Ovary (tissue), 10 donors: ENCODE measurements at places on chromosomes 12 and 14. TPM values are rescaled to one million over a fixed set of nuclear protein-coding genes. Genes with fewer than 3 reads are reported as not detected.

The HOXC12 gene
- not detected for polyA plus RNA-seq

The BLTP3B gene
- 10.0 TPM for polyA plus RNA-seq

The GPR135 gene
- 1.7 TPM for polyA plus RNA-seq

The USP15 gene
- 36.2 TPM for polyA plus RNA-seq

The AMDHD1 gene
- 6.1 TPM for polyA plus RNA-seq

The STAT2 gene
- 56.1 TPM for polyA plus RNA-seq

DNA sequence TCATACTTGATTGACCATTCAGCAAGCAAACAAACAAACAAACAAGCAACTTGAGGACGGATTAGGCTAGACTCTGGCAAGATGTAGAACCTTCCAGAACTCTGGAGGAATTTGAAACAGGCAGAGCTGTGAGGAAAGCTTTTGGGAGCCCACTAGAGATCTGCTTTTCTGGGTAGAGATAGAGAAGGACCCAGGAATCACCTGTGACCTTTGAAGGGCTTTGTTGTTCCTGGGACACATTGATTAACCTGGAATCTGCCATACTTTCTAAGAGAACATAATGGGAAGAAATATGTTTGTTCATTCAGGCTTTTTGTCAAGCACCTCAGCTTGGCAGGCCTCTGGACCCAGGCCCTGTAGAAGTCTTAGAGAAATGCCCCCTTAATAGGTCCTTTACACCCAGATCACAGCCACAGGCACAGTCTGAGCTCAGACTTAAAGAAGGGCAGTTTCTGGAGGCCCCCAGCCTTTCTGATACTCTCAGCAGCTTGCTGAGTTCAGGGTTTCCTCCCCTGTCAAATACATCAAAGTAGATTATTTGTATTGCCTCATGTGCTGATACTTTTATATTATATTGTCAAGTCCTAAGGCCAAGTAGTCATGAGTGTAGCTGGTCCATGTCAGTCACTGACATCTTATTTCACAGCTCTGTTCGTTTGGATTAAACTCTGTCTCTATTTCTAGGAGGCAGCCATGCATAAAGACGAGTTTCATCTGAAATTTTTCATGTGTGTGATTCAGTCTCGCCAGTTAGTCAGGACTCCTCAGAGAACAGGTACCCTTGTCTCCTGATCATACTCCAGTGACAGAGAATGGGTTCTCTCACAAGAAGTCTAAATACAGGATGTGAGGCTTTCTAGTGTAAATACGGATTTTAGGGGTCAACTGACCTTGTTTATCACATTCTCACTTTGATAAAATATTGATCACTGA, 1.1 kb upstream of the SENP1 start:
- no peak overlapping the region for H3K27ac ChIP-seq
- peaks cover 7% of the 10 kb centered on the region for H3K4me1 ChIP-seq
- no peaks in the 10 kb centered on the region for H3K27me3 ChIP-seq
- DNase-seq: no peak
- no peaks in the 10 kb centered on the region for H3K36me3 ChIP-seq

- H3K27me3 ChIP-seq: no peaks in the 10 kb centered on the region
- no peaks in the 10 kb centered on the region for H3K4me1 ChIP-seq
- no peak overlapping the region for H3K27ac ChIP-seq
- no peak for DNase-seq
- no peaks in the 10 kb centered on the region for H3K36me3 ChIP-seq
These were observed 229.1 kb upstream of the OR4E1 start for GRCh38 chr14:21902561-21903181.

DNA sequence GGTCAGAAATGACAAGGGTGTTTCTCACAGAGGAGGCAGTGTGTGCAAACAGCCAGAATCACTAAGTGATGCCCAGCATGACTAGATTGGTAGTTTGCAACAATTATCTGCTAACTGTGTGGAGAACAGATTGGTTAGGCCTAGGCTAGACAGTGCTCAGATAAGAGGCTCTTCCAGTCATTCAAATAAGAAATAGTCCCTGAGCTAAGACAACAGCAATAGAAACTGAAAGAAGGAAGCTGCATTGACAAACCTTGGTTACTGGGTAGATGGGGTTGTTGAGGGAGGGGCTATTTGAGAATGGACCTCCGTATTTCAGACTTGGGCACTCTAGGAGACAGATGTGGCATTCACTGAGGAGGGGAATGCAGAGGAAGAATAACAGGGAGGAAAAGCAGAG, 255.0 kb upstream of the NPAS3 start:
- no peaks in the 10 kb centered on the region for H3K36me3 ChIP-seq
- DNase-seq: no peak
- H3K27me3 ChIP-seq: no peaks in the 10 kb centered on the region
- H3K4me3 ChIP-seq: no peak overlapping the region

GRCh38 chr14:61397615-61398014, 76.2 kb downstream of the PRKCH start:
- DNase-seq: no peak
- H3K27me3 ChIP-seq: no peaks in the 10 kb centered on the region
- no peak overlapping the region for H3K27ac ChIP-seq
- no peaks in the 10 kb centered on the region for H3K36me3 ChIP-seq

DNA sequence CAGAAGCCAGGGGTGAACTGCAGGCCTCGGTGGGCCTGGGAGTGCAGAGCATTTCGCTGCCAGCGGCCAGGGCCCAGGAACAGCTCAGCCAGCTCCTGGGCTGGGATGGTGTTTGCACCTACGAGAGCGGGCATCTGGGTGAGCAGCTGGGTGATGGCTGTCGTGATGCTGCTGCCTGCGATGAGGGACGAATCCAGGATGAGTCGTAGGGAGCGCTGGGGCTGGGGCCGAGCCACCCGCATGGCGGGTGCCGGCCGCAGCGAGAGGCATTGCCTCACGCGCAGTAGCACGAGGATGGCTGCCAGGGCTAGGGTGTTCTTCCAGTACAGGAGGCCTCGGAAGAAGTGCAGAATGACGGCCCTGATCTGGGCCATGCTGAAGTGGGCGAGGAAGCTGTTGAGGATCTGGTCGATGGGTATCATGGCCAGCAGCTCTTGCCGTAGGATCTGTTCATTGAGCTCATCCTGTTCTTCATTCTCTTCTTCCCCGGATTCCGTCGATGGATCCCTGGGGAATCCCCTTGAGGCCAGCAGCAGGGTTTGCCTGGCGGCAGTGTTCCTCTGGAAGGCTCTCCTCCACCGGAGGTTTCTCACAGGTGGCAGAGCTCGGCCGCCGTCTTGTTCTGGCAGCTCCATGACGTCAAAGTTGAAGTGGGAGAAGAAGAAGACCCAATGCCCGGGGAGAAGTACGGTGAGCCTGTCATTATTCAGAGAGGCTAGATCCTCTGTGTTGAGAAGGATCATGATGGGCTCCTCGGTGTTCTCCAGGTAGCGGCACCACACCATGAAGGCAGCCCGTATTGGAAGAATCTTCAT, 22.1 kb downstream of the RTL1 start:
- H3K36me3 ChIP-seq: no peaks in the 10 kb centered on the region
- no peak overlapping the region for H3K4me3 ChIP-seq
- DNase-seq: peak; percentile 39
- no peaks in the 10 kb centered on the region for H3K27me3 ChIP-seq
- no peak overlapping the region for H3K27ac ChIP-seq
- no peaks in the 10 kb centered on the region for H3K4me1 ChIP-seq

DNA sequence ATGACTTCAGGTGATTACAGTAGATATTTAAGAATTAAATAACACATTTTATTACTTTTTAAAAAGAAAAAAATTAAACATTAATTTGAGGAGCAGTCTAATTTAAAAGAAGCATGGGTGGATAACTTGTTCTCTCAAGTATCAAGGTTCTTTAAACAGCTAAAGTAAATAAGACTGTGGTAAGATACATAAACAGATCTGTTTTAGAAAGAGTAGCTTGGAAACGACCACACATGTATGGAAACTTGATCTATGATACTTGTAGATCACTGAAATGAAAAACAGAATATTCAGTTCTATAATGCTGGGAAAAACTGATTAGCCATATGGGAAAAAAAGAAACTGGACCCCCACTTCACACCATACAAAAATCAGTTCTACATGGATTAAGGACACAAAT, 36.0 kb downstream of the TC2N start:
- no peak overlapping the region for H3K4me3 ChIP-seq
- peaks cover 2% of the 10 kb centered on the region for H3K4me1 ChIP-seq
- H3K36me3 ChIP-seq: no peaks in the 10 kb centered on the region
- H3K27ac ChIP-seq: no peak overlapping the region
- no peak for DNase-seq
- H3K27me3 ChIP-seq: no peaks in the 10 kb centered on the region

GRCh38 chr12:50099302-50100008, 4.4 kb upstream of the GPD1 start:
- H3K27me3 ChIP-seq: no peaks in the 10 kb centered on the region
- no peak overlapping the region for H3K4me3 ChIP-seq
- peaks cover 2% of the 10 kb centered on the region for H3K36me3 ChIP-seq
- peaks cover 15% of the 10 kb centered on the region for H3K4me1 ChIP-seq
- no peak for DNase-seq

GRCh38 chr12:89976866-89977265, 268.2 kb upstream of the ATP2B1 start:
- no peaks in the 10 kb centered on the region for H3K36me3 ChIP-seq
- no peak overlapping the region for H3K4me3 ChIP-seq
- no peaks in the 10 kb centered on the region for H3K4me1 ChIP-seq
- H3K27ac ChIP-seq: no peak overlapping the region

- no peak overlapping the region for H3K4me3 ChIP-seq
- no peak for DNase-seq
- no peaks in the 10 kb centered on the region for H3K36me3 ChIP-seq
These were observed 79.8 kb upstream of the TUNAR start for GRCh38 chr14:95796788-95797187.

- no peak overlapping the region for H3K4me3 ChIP-seq
- peaks cover 4% of the 10 kb centered on the region for H3K4me1 ChIP-seq
- no peaks in the 10 kb centered on the region for H3K27me3 ChIP-seq
- no peak overlapping the region for H3K27ac ChIP-seq
- H3K36me3 ChIP-seq: no peaks in the 10 kb centered on the region
- no peak for DNase-seq
These were observed 45.4 kb upstream of the PCED1B start for GRCh38 chr12:47033789-47034555.

DNA sequence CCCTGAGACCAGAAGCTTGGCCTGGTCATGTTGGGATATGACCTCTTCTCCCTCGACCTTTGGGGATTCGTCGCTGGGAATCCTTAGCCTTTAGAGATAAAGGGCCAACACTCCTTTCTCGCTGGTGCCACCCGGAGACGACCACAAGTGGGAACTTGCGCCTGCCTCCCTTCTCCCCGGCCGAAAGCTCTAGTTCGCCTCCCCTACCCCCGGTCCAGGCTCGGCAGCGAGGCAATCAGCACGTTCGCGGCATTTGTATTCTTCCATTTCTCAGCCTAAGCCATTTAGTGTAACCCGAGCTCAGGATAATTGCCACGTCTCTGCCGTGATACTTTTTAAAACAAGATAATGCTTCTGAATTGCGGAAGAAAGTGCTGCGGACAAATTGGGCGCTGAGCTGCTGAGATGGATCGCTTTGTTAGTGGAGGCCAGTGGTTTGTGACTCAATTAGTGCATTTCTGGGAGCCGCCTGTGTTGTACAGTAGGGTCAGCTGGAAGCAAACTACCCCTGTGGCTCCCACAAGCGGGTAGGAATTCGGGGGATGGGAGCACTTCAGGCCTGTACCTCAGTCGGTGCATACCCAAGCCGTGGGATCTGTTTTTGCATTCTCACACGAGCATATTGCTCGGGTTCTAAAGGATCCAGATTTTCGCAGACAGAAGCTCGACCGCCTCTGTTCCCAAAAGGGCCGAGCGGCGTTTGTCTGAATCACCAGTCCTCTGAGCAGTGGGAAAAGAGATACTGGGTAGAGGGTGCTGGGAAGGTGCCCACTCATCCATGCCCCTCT, 6.8 kb upstream of the SIX1 start:
- no peak for DNase-seq
- H3K27ac ChIP-seq: no peak overlapping the region
- H3K36me3 ChIP-seq: no peaks in the 10 kb centered on the region

DNA sequence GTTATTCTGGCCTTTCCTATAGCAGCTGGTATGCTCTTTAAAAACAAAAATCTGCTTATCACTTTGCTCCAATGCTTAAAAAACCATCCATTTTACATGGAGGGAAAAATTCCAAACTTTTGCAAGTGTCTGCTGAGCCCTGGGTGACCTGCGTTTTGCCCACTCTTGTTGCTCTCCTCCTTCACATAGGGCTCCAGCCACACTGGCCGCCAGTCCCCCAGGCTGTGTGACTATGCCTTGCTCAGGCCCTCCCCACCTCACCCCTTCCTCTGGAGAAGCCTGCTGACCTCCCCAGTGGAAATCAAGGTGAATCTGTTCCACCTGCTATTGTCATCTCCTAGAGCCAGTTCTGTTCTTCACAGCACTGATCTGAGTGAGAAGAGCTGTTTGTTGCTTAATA, 126.9 kb downstream of the SLC25A47 start:
- H3K4me1 ChIP-seq: no peaks in the 10 kb centered on the region
- no peak overlapping the region for H3K4me3 ChIP-seq
- no peaks in the 10 kb centered on the region for H3K27me3 ChIP-seq
- no peaks in the 10 kb centered on the region for H3K36me3 ChIP-seq
- no peak for DNase-seq
- no peak overlapping the region for H3K27ac ChIP-seq

GRCh38 chr14:34782031-34782430, 67.6 kb upstream of the CFL2 start:
- H3K27me3 ChIP-seq: no peaks in the 10 kb centered on the region
- H3K4me3 ChIP-seq: no peak overlapping the region
- H3K36me3 ChIP-seq: no peaks in the 10 kb centered on the region

- peak overlapping the region; percentile 83 for H3K4me3 ChIP-seq
- H3K4me1 ChIP-seq: no peaks in the 10 kb centered on the region
- DNase-seq: no peak
These were observed 365 bp upstream of the TPI1 start for GRCh38 chr12:6866920-6867412.

DNA sequence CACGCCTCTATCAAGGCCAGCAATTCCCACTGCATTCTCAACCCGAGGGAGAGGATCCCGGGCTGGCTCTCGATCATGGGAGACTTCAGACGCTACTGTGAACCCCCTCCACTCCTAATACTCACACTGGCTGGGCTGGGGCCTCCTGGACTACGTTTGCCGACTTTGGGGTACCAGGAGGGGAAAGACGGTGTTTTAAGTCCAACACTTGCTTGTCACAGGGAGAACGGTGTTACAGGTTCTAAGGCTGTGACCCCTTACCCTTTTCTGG, 463 bp downstream of the NACA start:
- H3K4me1 ChIP-seq: peaks cover 20% of the 10 kb centered on the region
- H3K27ac ChIP-seq: peak overlapping the region; percentile 84
- peak overlapping the region; percentile 92 for H3K4me3 ChIP-seq
- no peaks in the 10 kb centered on the region for H3K27me3 ChIP-seq
- no peaks in the 10 kb centered on the region for H3K36me3 ChIP-seq
- DNase-seq: no peak

- H3K27ac ChIP-seq: no peak overlapping the region
- no peak overlapping the region for H3K4me3 ChIP-seq
- H3K36me3 ChIP-seq: no peaks in the 10 kb centered on the region
- no peaks in the 10 kb centered on the region for H3K27me3 ChIP-seq
These were observed 259.7 kb downstream of the AACS start for GRCh38 chr12:125324861-125325490.

DNA sequence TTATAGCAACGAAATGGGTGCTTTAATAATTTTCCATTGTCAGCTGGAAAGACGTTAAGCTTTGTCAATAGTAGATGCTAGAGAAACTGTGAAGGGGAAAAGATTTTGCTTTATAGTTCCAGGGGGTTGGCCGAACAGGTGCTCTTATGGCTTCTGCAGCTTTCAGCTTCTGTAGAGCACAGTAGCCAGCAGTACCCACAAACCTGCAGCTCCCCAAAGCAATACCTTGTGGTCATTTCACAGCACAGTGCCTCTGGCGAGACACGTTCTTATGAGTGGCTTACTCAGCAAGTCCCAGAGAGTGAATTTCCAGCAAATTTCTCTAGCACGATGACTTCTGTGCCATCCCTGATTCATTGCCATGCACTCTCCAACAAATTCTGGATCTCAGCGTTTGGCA, 416.3 kb upstream of the ATP2B1 start:
- no peaks in the 10 kb centered on the region for H3K27me3 ChIP-seq
- no peak overlapping the region for H3K27ac ChIP-seq
- no peaks in the 10 kb centered on the region for H3K36me3 ChIP-seq
- no peaks in the 10 kb centered on the region for H3K4me1 ChIP-seq
- DNase-seq: no peak
